Activated CD4-positive, alpha-beta T cell treated with anti-CD3 and anti-CD28 coated beads for 36 hours (primary cell): ENCODE measurements at places on chromosomes 2 and 18.

- peak; percentile 31 for DNase-seq
Measured at GRCh38 chr2:127423478-127423843, 5.2 kb downstream of the PROC start.

DNA sequence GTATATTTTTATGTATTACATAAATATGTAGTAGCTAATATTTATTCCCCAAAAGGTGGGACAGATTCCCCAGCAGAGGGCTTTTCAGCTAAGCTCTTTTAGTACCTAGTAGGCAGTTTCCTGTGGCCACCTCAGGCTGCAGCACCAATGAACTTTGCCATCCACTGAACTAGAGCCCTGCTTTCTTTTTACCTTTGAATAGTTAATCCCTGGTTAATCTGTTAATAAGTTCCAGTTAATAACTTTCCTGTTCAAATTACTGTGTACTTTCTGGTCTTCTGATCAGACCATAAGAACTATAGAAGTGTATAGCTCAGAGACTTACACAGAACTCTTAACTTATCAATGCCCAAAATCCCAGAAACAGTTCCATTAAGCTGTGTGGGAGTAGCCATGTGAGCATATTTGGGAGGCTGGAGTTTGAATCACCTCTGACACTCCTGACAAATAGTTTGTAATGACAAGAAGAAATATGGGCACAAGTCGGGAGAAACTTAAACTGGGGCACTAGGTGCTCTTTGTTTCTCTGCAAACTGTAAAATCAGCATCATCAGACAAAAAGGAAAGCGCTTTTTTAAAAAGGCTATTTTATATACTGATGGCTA lies 40.0 kb downstream of the ASXL2 start:
- no peak for DNase-seq

- DNase-seq = no peak
Measured at GRCh38 chr18:24974431-24974830, 377.5 kb downstream of the ZNF521 start.

GRCh38 chr2:78034706-78035105 lies 512.5 kb upstream of the LRRTM4 start:
- no peak for DNase-seq

GRCh38 chr2:104127049-104127770 lies 726.7 kb upstream of the POU3F3 start:
- DNase-seq = no peak

- no peak for DNase-seq
Measured at GRCh38 chr2:203992509-203992908, 55.9 kb downstream of the ICOS start.

DNA sequence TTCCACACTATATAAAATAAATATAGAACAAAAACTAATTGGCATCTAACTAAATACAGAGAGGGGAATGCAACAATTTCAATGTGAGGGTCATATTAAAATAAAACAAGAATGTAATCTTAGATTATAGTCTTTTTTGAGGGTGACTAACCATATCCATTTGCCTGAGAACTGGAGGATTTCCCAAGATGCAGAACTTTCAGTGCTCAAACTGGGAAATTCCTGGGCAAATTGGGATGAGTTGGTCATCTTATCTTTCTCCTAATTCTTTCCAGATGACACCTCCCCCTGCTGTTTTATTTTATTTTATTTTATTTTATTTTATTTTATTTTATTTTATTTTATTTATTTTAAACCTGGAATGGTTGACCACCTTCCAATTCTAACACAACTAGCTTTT lies 846.2 kb downstream of the SLC4A3 start:
- DNase-seq = no peak

- DNase-seq = no peak
Measured at GRCh38 chr2:141524777-141525176, 606.0 kb downstream of the LRP1B start.

DNA sequence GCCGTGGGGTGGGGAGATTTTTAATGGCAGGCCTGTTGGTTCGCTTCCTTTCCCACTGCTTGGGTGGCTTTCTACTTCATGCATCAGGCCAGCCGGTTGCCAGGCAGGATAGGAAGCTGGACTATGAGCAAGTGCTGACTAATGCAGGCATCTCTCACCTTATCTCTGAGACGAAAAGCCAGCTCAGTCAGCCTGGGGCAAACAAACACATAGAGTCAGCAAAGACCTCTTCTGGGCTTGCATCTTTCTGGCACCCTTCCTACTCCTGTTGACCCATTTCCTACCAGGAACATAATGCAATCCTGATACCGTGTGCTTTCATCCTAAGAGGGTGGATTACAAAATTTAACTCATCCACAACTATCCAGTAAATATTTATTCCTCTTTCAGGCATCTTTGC lies 416.6 kb upstream of the MEX3C start:
- no peak for DNase-seq

GRCh38 chr2:164485541-164485940 lies 135.7 kb downstream of the GRB14 start:
- DNase-seq = no peak

DNA sequence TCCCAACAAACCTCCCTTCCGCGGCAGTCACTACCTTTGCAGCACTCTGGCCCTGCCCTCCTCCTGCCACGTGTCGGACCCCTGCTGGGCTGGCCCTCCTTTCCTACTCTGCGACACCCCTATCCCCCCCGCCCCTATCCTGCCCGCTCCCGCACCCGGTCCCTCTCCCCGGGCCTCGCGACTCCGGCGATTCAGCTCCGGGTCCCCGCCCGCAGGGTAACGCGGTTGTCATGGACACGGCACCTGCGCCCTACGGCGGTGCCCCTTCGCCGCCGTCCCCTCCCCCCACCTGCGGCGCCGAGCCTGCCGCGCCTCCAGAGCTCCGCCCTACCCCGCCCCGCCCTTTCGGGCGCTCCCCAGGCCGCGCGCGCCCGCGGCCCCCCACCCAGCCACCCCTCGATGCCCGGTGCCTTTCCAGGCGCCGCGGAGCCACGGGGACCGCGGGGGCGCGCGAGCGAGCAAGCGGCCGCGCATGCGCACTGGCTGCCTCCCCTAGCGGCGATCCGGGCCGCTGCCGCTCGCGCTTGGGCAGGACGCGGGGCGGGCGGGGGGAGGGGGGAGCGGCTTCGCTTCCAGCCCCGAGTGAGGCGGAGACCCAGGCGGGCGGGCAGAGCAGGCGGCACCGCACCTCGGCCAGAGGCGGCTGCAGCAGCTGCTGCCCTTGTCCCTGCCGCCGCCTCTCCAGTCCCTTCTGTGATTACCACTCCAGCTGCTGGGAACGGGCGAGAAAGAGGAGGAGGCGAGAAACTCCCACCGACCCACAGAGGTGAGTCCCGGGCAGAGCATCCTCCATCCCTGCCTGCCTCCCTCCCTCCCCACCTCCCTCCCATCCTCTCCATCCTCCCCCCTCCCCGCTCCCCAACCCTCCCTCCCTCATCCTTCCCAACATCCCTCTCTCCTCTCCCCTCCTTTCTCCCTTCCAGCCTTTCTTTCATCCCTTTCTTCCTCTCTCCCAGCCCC lies at the start of gene CTNNA2:
TSS of gene CTNNA2 (plus strand) at position 610 of the 960 bp plus-strand sequence.
- peak; percentile 64 for DNase-seq
